ENCODE measurements at places on chromosomes 5 and 9. TPM values are rescaled to one million over a fixed set of nuclear protein-coding genes. Genes with fewer than 3 reads are reported as not detected.

- no peak for DNase-seq
These were observed 40.5 kb upstream of the TBCA start for GRCh38 chr5:77816686-77817085.

DNA sequence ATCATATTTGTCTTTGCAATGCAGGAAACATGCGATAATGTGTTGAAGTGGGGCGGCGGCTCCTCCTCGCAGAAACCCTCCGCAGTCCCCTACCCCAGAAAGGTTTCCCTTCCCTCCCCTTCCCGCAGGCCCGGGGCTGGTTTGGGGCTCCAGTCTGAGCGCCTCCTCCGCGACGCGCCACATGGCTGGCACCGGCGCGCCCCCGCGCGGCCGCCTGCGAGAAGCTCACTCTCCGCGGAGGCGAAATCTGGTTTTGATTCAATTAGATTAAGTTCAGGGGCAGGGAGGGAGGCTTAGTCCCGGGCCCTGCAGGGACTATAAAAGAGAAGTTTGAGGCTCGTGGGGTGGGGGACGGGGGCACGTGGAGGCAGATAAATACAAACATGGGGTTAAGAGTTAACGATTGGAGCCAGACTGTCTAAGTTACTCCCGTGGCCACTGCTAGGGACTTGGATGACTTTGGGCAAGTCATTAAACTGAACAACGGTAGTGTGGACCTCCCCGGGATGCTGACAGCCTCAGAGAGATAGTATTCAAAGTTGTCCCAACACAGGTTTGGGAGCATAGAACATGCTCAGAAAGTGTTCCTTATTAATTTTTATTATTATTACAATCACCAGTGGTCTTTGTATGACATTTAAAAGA lies 69.4 kb downstream of the MSX2 start:
- peak; percentile 83 for DNase-seq

GRCh38 chr5:141338538-141339306 lies at the start of gene PCDHGA2:
Gene PCDHGA2, plus strand, starts transcription at chr5:141338760.
- peak; percentile 55 for DNase-seq

- DNase-seq: no peak
These were observed 56.2 kb downstream of the ANGPTL2 start for GRCh38 chr9:127066060-127066850.

DNA sequence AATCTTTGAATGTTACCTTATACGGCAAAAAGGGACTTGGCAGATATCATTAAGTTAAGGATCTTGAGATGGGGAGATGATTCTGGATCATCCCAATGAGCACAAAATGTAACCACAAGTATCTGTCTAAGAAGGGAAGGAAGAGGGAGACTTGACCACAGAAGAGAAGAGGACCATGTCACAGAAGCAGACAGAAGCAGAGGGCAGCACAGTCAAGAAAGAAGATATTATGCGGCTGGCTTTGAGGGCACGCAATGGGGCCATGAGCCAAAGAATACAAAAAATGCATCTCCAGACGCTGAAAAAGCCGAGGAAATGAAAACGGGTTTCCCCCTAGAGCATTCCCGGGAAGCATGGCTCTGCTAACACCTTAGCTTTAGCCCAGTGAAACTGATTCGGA lies 225.3 kb downstream of the NR2F1-AS1 start:
- DNase-seq: no peak

Gene MTMR12
- 51.9 TPM for total RNA-seq

Gene OTULINL
- total RNA-seq: 20.4 TPM

Gene F2RL1
- 15.8 TPM for total RNA-seq

Gene SPINK1
- total RNA-seq: 2.9 TPM

Gene PTPDC1
- 7.2 TPM for total RNA-seq

GRCh38 chr9:137738703-137739102 lies 119.9 kb downstream of the EHMT1 start:
- DNase-seq: no peak

Gene ARL14EPL
- total RNA-seq: not detected

Gene ANKDD1B
- total RNA-seq: not detected

Gene PDE6A
- total RNA-seq: not detected

- no peak for DNase-seq
These were observed 42.2 kb downstream of the PTTG1 start for GRCh38 chr5:160463740-160464465.

Gene ISL1
- total RNA-seq: 20.7 TPM

- DNase-seq: no peak
These were observed 80.6 kb downstream of the WNK2 start for GRCh38 chr9:93264338-93265125.

DNA sequence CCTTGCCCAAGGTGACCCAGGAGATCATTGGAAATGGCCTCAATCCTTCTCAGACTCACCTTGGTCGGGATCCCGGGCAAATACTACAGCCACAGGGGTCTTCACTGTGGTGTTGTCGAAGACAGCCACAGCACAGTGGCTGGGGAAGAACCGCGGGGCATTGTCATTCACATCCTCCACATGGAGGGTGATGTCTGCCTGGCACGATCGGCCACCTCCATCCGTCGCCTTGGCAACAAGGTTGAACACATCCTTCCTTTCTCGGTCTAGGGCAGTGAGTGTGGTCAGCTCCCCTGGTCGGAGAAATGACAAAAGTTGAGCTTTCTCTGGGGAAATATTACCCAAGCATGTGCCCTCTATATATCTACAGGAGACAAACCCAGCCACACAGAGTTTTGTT lies 56.8 kb downstream of the FAT2 start:
- DNase-seq: no peak

- DNase-seq: no peak
These were observed 16.3 kb downstream of the PDGFRB start for GRCh38 chr5:150139334-150139733.

Gene EDIL3
- total RNA-seq: 2.3 TPM

Gene MIGA2
- 49.0 TPM for total RNA-seq

- peak; percentile 14 for DNase-seq
These were observed 37.6 kb upstream of the MAN2A1 start for GRCh38 chr5:109652096-109652495.

- DNase-seq: no peak
These were observed 15.5 kb downstream of the DAPK1 start for GRCh38 chr9:87513161-87513560.

- no peak for DNase-seq
These were observed 26.9 kb upstream of the ITGA1 start for GRCh38 chr5:52760695-52761366.

GRCh38 chr5:158511454-158511853 lies 588.3 kb downstream of the EBF1 start:
- no peak for DNase-seq
